ENCODE measurements at places on chromosomes 4 and X. TPM values are rescaled to one million over a fixed set of nuclear protein-coding genes. Genes with fewer than 3 reads are reported as not detected.

MND1 gene
- total RNA-seq: 11.7 TPM

HAND2 gene
- 9.4 TPM for total RNA-seq

ANTXR2 gene
- total RNA-seq: 121 TPM

DNA sequence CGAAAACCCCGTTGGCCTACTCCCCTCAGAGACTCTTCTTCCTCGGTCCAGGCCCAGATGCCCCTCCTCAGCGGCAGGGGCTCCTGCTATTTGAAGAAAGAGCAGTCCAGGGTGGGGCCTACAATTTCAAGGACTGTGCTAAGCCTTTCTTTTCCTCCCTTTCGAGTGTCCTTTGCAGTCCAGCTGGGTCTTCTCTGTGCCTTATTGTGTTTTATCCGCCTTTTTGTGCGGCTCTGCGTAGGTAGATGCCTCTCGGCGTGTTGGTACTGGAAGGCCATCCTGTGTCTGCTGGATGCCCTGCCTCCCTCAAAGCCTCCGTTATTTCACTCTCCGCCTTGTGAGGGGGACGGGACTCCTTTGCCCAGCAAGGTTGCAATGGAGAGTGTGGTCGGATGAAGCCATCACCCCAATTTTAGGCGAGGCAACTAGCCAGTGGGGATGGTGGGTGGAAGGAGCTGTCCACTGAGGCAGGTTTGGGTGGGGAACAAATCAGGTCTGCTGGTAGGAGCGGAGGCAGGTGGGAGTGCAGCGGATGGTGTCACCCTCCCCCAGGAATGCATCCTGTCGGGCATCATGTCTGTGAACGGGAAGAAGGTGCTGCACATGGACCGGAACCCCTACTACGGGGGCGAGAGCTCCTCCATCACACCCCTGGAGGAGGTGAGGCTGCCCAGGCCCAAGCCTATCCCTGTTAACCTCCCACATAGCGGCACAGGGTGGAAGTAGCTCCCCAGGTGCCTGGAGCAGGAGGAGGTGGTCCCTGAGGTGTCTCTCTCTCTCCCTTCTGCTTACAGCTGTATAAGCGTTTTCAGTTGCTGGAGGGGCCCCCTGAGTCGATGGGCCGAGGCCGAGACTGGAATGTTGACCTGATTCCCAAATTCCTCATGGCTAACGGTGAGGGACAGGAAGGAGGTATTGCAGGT lies 1.3 kb downstream of the GDI1 start:
- no peaks in the 10 kb centered on the region for H3K27me3 ChIP-seq
- H3K27ac ChIP-seq: no peak overlapping the region
- DNase-seq: no peak
- no peaks in the 10 kb centered on the region for H3K4me1 ChIP-seq

GRCh38 chr4:84938316-84938715 lies 28.2 kb downstream of the WDFY3 start:
- H3K27me3 ChIP-seq: no peaks in the 10 kb centered on the region
- no peak overlapping the region for H3K4me3 ChIP-seq
- H3K4me1 ChIP-seq: no peaks in the 10 kb centered on the region
- no peak overlapping the region for H3K27ac ChIP-seq
- no peaks in the 10 kb centered on the region for H3K36me3 ChIP-seq

DNA sequence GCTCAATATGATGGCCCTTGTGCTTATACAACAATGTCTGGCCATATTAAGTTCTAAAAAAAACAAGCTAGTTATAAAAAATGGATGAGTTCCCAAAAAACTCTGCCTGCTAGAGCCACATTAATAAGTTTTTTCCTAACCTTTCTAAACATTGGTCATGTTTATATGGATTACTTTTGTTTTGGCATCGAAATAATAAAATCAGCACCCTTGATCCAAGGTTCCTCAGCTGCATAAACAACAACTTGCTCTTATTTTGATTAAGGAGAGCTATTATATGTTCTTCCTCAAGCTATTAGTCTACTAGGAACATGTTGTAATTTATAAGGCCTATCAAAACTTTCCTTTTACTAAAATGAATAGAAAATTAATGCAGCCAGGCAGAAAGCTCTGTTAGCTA lies 48.4 kb downstream of the UNC5C start:
- no peak overlapping the region for H3K27ac ChIP-seq
- no peak overlapping the region for H3K4me3 ChIP-seq
- no peaks in the 10 kb centered on the region for H3K27me3 ChIP-seq

- DNase-seq: no peak
- no peak overlapping the region for H3K4me3 ChIP-seq
- no peaks in the 10 kb centered on the region for H3K4me1 ChIP-seq
- no peaks in the 10 kb centered on the region for H3K27me3 ChIP-seq
- H3K27ac ChIP-seq: no peak overlapping the region
Observed at GRCh38 chrX:39016556-39016955, 215.3 kb downstream of the MID1IP1 start.

- DNase-seq: no peak
- no peak overlapping the region for H3K27ac ChIP-seq
- no peaks in the 10 kb centered on the region for H3K27me3 ChIP-seq
- H3K4me3 ChIP-seq: no peak overlapping the region
Observed at GRCh38 chrX:47229427-47229826, 3.4 kb upstream of the USP11 start.

All from colonic mucosa (tissue), 4 donors.